Right lung (tissue), 10 donors: ENCODE measurements at places on chromosomes 4 and X. TPM values are rescaled to one million over a fixed set of nuclear protein-coding genes. Genes with fewer than 3 reads are reported as not detected.

GRCh38 chrX:47560179-47560933 lies 649 bp upstream of the ARAF start:
- no peak for DNase-seq

- DNase-seq: peak; percentile 24
Observed at GRCh38 chr4:167234316-167234881, at the start of gene SPOCK3. Gene SPOCK3 (minus strand): TSS chr4:167234494.

DNA sequence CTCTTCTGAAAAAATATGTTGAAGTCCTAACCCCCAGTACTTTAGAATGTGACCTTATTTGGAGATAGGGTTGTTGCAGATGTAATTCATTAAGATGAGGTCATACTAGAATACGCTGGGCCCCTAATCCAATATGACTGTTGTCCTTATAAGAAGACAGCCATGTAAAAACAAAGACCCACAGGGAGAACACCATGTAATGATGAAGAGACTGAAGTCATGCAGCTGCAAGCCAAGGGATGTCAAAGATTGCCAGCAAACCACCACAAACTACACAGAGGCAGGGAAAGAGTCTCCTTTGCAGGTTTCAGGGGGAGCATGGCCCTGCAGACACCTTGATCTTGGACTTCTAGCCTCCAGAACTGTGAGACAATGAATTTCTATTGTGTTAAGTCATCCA lies 37.4 kb downstream of the CXorf58 start:
- no peak for DNase-seq

GRCh38 chr4:30103455-30103854 lies 616.7 kb upstream of the PCDH7 start:
- no peak for DNase-seq

DNA sequence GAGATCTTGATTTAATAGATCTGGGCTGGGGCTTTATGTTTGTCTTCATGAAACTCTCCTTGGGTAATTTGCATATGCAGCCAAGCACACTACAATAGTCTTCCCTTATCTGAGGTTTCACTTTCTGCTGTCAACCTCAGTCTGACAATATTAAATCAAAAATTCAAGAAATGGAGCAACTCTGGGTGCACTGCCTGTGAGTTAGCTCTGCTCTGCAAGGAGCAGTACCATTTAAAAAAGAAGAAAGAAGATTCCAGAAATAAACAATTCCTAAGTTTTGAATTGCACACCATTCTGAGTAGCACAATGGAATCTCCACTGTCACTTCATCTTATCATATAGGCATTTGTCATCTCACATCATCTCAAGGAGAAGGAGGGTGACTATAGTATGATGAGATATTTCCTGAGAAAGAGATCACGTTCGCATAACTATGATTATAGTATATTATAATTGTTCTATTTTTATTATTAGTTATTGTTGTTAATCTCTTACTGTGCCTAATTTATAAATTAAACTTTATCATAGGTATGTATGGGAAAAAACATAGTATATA lies 9.4 kb downstream of the FNIP2 start:
- no peak for DNase-seq

DNA sequence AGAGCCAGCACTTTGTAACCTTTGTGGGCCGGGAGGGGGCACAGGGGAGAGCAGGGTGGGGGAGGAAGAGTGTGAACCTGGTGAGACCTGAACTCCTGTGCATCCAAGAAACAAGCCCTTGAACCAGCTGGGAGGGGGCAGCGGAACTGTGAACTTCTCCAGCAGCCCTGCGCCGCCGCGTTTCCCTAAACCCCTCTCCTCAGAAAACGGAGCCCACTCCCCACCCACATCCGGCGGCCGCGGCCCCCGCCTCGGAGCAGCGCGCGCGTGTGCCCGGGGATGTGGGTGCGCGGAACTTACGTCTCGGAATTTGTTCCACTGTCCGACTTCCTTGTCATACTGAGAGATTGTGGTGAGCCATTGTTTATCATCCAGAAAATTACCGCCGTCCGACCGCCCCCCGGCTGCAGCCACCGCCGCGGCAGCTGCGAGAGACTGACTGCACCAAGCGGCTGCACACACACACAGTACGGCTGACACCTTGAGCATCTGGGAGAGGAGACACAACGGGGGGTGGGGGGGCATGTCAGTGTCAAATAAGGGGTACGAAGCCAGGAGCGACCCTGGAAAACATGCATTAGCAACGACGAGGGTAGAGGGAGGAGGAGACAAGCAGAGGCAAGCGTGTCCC lies 494 bp downstream of the SPOCK3 start:
- no peak for DNase-seq

DNA sequence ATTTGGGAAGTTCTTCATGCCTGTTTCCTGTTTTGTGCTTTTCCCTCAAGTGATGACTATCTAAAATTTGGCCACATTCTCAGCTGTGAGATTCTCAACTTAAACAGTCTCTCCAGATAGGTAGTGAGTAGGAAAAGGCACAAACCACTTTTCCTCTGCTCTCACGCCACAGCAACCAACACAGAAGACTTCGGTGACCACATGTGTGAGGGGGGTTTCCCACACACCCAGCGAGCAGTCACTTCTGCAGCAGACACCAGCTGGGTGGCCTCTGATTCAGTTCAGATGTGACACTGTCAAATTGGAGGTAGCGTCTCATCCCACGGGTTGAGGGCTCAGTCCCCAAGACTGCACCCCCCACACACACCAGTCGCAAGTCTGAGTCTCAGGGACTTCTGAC lies 25.1 kb upstream of the CLDN34 start:
- DNase-seq: no peak

DNA sequence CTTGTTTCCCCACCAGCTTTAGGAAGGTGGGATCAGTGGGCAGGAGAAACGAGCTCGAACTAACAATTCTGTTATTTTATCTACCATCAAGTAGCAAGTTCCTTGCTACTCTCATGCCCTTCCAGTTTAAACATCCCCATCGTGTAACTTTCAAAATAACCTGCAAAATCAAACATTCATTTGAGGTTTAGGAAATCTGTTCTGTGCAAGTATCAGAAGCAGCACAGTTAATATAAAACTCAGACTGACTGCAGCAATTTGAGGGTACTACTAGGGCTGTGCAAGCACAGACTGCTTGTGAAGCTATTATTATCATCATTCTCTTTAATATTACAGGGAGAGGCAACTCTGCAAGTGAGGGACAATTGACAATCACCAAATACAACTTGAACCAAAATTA lies 48.0 kb downstream of the CHST7 start:
- DNase-seq: no peak

DNA sequence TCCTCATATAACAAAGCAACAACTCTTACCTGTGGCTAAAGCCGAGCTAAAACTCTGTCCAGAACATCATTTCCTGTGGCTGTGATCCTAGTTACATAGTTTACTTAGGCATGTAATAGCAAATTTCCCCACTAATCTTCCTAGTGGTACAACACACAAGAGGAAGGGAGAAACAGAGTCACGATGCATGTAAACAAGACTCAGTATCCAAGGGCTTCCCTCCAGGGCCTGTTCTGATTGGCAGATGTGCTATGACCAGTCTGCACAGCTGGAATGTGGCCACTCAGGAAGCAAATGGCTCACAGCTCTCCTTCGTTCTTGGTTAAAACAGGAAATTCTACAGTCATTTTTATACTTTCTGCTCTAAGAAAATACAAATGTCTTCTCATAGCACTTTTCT lies 49.2 kb upstream of the PRSS48 start:
- DNase-seq: peak; percentile 62

DNA sequence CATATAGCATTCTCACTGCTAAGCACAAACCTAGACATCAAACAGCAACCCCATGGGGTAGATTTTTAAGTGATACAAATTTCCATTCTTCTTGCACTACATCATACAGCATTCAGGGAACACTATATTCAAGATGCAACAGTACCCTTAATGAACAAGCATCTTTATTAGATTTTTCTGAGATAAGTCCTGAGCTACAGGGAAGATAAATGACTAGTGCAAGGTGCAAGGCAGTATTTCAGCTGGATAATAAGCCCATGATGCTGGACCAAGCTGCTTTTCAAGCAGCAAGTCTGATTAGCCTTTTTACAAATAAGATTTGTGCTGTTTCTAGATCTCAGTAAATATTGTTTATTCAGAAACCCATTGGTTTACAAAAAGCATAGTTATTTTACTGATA lies 192.6 kb upstream of the ATOH1 start:
- no peak for DNase-seq

DNA sequence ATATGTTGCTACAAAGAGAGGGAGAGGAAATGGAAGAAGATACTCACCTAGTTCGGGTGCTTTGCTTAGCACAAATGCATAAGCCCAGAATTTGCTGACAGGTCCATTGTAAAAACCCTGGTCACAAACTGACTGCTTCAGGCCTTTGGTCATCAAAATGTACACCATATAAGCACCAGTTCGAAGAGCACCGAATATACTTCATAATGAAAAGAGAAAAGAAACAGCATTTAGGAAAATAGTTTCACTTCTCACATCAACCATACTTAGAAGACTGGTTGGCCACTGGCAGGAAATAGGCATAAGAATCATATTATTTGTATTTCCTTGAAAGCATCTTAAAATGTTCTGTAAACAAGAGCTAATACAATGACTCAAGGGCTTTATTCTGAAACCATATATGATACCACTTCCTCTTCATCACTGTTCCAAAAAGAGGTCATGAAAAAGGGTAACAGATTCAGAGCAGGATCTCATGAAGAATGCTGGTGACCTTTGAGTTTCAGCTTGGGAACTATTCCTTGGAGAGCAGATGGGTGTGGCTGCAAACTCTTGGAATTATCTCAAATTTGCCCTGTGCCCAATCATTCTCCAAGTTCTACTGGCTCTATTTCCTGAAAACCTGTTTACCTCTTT lies 138.7 kb downstream of the ELOVL6 start:
- no peak for DNase-seq

- no peak for DNase-seq
Observed at GRCh38 chr4:128153800-128154199, 92.7 kb downstream of the LARP1B start.

DNA sequence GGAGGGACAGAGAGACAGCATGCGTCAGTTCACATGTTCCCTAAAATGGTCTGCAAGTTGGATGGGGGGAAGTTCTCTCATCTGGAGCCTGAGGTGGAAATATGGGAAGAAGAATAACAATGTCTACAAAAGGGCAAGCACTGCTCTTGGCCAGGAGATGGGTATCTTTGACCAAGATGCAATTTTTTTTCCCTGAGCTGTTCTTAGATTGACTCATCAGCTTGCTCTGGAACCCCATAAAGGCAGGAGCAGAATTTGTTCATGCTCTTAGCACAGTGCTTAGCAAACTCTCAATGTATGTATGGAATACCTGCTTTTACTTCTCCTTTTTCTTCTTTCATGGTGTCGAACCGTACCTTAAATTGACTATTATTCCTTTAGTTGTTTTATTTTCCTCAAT lies 90.5 kb upstream of the ZNF827 start:
- no peak for DNase-seq

GRCh38 chrX:152915541-152916241 lies 17.8 kb downstream of the ZNF185 start:
- no peak for DNase-seq

GRCh38 chr4:87213421-87214075 lies 6.9 kb downstream of the KLHL8 start:
- DNase-seq: peak; percentile 28

DNA sequence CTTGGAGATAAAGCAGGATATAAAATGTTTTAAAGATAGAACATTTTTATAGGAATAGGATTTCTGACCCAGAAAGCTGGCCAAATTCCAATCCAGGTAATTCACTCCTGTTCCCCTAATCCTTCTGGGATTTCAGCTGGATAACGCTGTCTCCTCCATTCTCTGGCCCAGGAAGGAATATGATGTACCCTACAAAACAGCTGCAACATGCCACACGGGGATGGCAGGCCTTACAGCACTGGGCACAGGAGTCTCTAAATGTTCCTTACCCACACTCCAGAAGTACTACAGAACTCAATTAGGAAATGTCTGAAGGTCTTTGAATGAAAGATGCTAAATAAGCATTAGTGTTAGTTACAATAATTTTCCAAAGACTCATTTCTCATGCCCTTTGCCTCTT lies 15.8 kb downstream of the CAMK2D start:
- DNase-seq: no peak

DNA sequence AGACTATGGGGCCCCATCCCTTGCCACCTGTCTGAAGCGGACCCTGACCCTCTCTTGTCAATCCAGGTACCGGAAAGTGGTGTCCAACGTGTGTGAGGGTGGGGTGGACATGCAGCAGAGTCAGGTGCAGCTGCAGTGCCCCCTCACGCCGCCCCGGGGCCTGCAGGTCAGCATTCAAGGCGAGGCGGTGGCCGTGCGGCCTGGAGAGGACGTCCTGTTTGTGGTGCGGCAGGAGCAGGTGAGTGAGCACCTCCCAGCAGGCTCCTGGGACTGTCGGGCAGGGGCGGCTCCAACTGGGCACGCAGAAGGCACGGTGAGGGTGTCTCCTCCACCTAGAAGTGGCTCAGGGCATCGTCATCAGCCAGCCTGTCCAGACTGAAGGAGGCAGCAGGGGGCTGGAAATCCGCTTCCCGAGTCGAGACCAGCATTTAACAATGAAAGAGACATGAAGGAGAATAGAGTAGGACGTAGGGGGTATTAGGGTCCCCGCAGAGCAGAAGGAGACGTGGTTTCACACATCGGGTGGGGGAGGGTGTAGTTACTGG lies 221.6 kb downstream of the AFAP1 start:
- no peak for DNase-seq

GRCh38 chr4:101264993-101265815 lies 82.1 kb downstream of the PPP3CA start:
- DNase-seq: no peak

GRCh38 chrX:17939724-17940123 lies 78.6 kb upstream of the RAI2 start:
- no peak for DNase-seq

- DNase-seq: no peak
Observed at GRCh38 chrX:123487669-123488068, 245.2 kb downstream of the THOC2 start.

DNA sequence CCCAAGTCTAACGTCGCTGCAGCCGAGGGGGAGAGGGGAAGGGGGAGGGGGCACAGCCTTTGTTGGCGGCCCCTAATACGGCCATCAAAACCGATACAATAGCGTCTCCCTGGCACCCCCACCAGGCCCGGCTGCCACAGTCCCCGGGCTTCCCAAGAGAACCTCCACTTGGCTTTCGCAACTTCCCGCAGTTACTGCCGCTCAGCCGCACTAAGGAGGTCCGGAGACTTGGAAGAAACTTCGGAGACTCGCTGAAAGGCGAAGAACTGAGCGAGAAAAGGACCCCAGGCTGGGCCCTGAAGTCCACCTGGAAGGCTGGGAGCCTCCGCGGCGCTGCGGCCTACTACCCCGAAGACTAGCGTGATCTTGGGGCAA lies 2.8 kb downstream of the NKX6-1 start:
- DNase-seq: no peak

RHOXF2B gene
- not detected for polyA plus RNA-seq

CT55 gene
- 0.33 TPM for polyA plus RNA-seq

SOD3 gene
- polyA plus RNA-seq: 13.2 TPM

SPANXC gene
- not detected for polyA plus RNA-seq

EREG gene
- 0.11 TPM for polyA plus RNA-seq

TMSB15C gene
- polyA plus RNA-seq: 20.6 TPM

EDNRA gene
- 143 TPM for polyA plus RNA-seq

THAP6 gene
- polyA plus RNA-seq: 36.4 TPM
